AG08396 (cell line): ENCODE measurements at places on chromosomes 1 and 21.

- no peak for DNase-seq
These were observed 552.4 kb upstream of the PBX1 start for GRCh38 chr1:164006621-164007020.

GRCh38 chr1:220682901-220683576 lies 7.1 kb upstream of the C1orf115 start:
- DNase-seq: no peak

DNA sequence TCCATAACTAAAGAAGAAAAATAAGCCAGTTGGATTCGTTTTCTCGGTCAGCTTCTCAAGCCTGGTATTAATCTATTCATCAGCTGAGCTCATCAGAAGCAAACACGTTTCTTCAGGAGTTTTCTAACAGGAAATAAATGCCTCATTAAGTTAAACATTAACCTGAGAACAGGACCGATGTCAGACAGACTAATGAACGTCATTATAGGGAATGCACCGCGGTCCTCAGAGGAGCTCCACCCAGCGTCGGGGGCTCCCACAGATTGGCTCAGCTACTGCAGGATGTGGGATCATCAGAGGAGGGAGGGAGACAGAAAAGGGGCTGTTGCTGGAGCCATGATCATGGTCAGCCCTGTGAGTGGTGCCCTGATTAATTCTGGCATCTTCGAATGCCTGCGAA lies 615.4 kb downstream of the PTPRU start:
- no peak for DNase-seq

GRCh38 chr21:45227735-45228134 lies 60.0 kb downstream of the POFUT2 start:
- no peak for DNase-seq

GRCh38 chr1:33329600-33330305 lies 8.9 kb upstream of the A3GALT2 start:
- no peak for DNase-seq
